ENCODE measurements at places on chromosomes 16 and 17. TPM values are rescaled to one million over a fixed set of nuclear protein-coding genes. Genes with fewer than 3 reads are reported as not detected.

- H3K27ac ChIP-seq = no peak overlapping the region
- no peak for DNase-seq
- no peaks in the 10 kb centered on the region for H3K27me3 ChIP-seq
- no peak overlapping the region for H3K4me3 ChIP-seq
- H3K4me1 ChIP-seq = peaks cover 36% of the 10 kb centered on the region
Observed at GRCh38 chr17:80758481-80759376, 214.1 kb downstream of the RPTOR start.

- no peak overlapping the region for H3K4me3 ChIP-seq
- H3K36me3 ChIP-seq = no peaks in the 10 kb centered on the region
- no peak overlapping the region for H3K27ac ChIP-seq
- H3K27me3 ChIP-seq = no peaks in the 10 kb centered on the region
- DNase-seq = no peak
Observed at GRCh38 chr16:19105891-19106624, 7.7 kb upstream of the ITPRIPL2 start.

Gene DPEP3
- total RNA-seq = not detected

DNA sequence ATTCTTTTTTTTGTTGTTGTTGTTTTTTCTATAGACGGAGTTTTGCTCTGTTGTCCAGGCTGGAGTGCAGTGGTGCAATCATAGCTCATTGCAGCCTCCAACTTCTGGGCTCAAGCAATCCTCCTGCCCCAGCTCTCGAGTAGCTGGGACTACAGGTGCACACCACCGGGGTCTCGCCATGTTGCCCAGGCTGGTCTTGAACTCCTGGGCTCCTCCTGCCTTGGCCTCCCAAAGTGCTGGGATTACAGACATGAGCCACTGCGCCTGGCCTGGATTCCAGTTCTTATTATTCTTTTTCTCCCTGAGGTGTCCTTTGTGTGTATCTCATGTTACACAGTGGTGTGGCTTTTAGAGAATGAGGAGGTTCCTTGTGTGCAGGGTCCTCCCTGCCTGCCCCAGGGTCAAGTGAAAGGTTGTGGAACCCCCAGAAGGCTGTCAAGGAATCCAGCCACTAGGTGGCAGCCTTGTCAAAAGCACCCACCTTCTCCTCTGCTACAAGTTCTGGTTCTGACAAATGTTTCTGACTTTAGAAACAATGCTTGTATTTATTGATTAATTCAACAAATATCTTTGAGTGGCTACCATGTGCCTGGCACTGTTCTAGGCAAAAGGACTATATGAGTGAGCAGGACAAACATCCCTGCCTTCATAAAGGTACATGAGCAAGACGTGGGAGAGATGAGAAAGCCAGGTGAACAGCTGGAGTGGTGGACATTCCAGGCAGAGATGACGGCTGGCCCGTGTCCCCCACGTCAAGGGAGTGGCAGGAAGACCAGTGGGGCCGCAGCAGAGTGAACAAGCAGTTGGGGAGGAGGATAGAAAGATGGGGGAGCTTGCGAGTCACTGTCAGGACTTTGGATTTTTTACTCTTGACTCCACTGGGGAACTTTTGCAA, 112.4 kb downstream of the SPECC1 start:
- H3K27me3 ChIP-seq = peaks cover 46% of the 10 kb centered on the region
- no peak overlapping the region for H3K27ac ChIP-seq
- H3K4me1 ChIP-seq = peaks cover 2% of the 10 kb centered on the region
- H3K4me3 ChIP-seq = no peak overlapping the region
- no peaks in the 10 kb centered on the region for H3K36me3 ChIP-seq

Gene USP43
- total RNA-seq = 3.8 TPM

DNA sequence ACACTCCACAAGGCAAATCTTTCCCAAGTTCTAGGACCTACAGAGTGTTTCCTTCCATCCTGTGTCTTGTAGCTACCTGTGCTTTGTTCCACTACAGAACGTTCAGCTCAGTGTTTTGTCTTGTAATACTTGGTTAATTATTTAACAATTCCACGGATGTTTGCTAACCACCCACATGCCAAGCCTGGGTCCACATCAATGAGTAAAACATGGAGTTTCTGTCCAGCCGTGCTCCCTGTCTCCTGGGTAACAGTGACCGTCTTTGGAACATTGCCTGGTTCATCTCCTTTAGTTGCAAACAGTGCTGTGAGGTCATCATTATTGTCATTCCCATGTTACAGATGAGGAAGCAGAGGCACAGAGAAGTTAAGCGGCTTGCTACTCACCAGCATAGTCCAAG, 41.3 kb downstream of the IRF8 start:
- no peaks in the 10 kb centered on the region for H3K4me1 ChIP-seq
- H3K4me3 ChIP-seq = no peak overlapping the region
- no peak for DNase-seq

Gene CD7
- total RNA-seq = 1.0 TPM

Gene CES4A
- 3.8 TPM for total RNA-seq

- no peak for DNase-seq
- no peaks in the 10 kb centered on the region for H3K36me3 ChIP-seq
- H3K27me3 ChIP-seq = no peaks in the 10 kb centered on the region
- peaks cover 3% of the 10 kb centered on the region for H3K4me1 ChIP-seq
Observed at GRCh38 chr16:17345043-17345442, 125.7 kb downstream of the XYLT1 start.

DNA sequence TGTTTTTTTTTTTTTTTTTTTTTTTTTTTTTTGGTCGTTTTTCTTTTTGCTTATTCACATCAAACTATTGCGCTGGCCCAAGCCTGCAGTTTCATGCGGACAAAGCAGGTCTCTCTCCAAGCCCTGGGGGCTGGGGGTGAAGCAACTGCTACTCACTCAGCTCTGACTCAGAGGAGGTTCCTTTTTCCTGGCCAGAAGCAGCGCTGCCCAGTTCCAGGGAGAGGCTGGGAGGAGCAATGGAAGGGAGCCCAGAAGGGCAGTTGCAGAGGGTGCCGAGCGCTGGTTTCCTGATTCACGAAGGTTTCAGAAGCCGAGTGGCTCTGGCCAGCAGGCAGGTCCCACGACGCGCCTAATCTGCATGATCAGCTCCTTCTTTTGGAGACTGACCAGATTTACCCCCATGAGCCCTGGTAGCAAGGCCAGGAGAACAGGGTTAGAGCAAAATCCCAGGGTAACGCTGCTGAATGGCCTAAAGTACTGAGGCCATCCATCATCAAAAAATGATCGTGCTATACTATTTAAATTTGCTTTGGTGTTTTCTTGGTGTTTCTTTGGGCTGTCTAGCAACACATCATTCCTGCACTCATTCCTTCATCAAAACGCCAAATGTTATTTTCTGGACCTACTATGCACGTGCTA, 144.7 kb upstream of the SOX9 start:
- H3K4me3 ChIP-seq = no peak overlapping the region
- H3K27ac ChIP-seq = peak overlapping the region; percentile 77
- H3K36me3 ChIP-seq = no peaks in the 10 kb centered on the region
- peak; percentile 89 for DNase-seq
- H3K27me3 ChIP-seq = no peaks in the 10 kb centered on the region

DNA sequence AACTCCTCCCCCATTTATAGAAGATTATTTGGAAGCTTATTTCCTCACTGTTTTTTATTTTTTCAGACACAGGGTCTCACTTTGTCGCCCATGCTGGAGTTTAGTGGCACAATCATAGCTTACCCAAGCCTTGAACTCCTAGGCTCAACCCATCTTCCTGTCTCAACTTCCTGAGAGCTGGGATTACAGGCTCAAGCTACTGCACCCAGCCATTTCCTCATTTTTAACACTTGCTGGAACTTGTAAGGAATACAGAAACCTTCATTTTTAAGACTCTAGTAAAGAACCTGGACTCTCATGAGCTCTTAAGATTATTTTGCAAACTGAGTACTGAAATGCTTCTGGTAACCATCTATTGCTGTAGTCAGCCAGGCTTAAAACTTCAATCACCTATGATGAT, 29.9 kb downstream of the KANSL1 start:
- peaks cover 82% of the 10 kb centered on the region for H3K4me1 ChIP-seq
- H3K36me3 ChIP-seq = peaks cover 18% of the 10 kb centered on the region
- DNase-seq = no peak
- no peaks in the 10 kb centered on the region for H3K27me3 ChIP-seq
- H3K4me3 ChIP-seq = no peak overlapping the region

- H3K36me3 ChIP-seq = peaks cover 10% of the 10 kb centered on the region
- no peaks in the 10 kb centered on the region for H3K27me3 ChIP-seq
- H3K4me1 ChIP-seq = peaks cover 13% of the 10 kb centered on the region
Observed at GRCh38 chr17:57315061-57316015, 59.0 kb downstream of the MSI2 start.

GRCh38 chr16:85089525-85089924, 22.7 kb downstream of the CIBAR2 start:
- H3K36me3 ChIP-seq = peaks cover 3% of the 10 kb centered on the region
- H3K27me3 ChIP-seq = peaks cover 11% of the 10 kb centered on the region
- H3K4me1 ChIP-seq = peaks cover 7% of the 10 kb centered on the region
- no peak for DNase-seq

GRCh38 chr16:51143196-51143977, 7.7 kb downstream of the SALL1 start:
- no peak for DNase-seq
- H3K36me3 ChIP-seq = no peaks in the 10 kb centered on the region
- no peak overlapping the region for H3K27ac ChIP-seq
- H3K4me3 ChIP-seq = no peak overlapping the region

DNA sequence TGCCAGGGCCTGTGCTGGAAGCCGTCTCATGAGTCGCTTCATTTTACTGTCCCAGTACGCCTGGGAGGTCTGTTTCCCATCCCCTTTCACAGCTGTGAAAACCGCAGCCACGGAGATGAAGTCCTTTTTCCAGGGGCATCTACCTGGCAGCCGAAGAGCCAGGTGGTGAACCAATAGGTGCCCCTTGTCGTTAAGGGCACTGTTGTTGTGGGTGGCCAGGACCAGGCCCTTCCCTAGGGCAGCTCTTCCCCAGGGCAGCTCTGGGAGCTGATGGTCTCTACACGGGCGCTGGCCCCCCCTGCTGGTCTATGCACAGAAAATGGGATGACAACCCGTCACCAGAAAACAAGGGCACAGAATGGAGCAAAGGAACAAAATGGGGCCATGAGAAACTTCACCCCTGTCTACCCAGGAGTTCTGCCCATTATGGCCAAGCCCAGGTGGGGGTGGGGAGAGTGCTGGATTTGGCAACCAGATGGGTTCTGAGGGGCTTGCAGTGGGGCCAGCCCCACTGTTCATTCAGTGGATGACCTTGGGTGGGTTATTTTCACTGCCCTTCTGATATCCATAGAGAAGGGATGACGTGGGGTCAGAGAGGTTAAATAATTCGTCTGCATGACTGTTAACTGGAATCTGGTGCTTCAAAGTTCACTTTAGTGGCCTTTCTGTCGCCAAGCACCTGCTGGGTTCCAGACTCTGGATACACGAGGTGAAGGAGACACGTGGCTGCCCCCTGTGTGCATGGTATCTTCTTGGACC, 11.5 kb downstream of the RMI2 start:
- H3K4me1 ChIP-seq = peaks cover 62% of the 10 kb centered on the region
- no peaks in the 10 kb centered on the region for H3K27me3 ChIP-seq
- H3K36me3 ChIP-seq = no peaks in the 10 kb centered on the region
- DNase-seq = no peak
- H3K4me3 ChIP-seq = no peak overlapping the region

- no peak for DNase-seq
- H3K36me3 ChIP-seq = no peaks in the 10 kb centered on the region
- no peaks in the 10 kb centered on the region for H3K27me3 ChIP-seq
- peak overlapping the region; percentile 83 for H3K27ac ChIP-seq
- H3K4me1 ChIP-seq = peaks cover 50% of the 10 kb centered on the region
- H3K4me3 ChIP-seq = no peak overlapping the region
Observed at GRCh38 chr16:80023865-80024264, 423.3 kb upstream of the MAF start.

- DNase-seq = no peak
- H3K27me3 ChIP-seq = no peaks in the 10 kb centered on the region
- H3K36me3 ChIP-seq = peaks cover 40% of the 10 kb centered on the region
- H3K4me1 ChIP-seq = peaks cover 2% of the 10 kb centered on the region
Observed at GRCh38 chr16:48279199-48279598, 31.9 kb upstream of the ABCC11 start.

- peak overlapping the region; percentile 94 for H3K27ac ChIP-seq
- peak overlapping the region; percentile 94 for H3K4me3 ChIP-seq
- H3K36me3 ChIP-seq = peaks cover 4% of the 10 kb centered on the region
- DNase-seq = no peak
- H3K27me3 ChIP-seq = no peaks in the 10 kb centered on the region
Observed at GRCh38 chr16:67718668-67719047, 458 bp downstream of the GFOD2 start.

Gene TP53TG3F
- not detected for total RNA-seq

DNA sequence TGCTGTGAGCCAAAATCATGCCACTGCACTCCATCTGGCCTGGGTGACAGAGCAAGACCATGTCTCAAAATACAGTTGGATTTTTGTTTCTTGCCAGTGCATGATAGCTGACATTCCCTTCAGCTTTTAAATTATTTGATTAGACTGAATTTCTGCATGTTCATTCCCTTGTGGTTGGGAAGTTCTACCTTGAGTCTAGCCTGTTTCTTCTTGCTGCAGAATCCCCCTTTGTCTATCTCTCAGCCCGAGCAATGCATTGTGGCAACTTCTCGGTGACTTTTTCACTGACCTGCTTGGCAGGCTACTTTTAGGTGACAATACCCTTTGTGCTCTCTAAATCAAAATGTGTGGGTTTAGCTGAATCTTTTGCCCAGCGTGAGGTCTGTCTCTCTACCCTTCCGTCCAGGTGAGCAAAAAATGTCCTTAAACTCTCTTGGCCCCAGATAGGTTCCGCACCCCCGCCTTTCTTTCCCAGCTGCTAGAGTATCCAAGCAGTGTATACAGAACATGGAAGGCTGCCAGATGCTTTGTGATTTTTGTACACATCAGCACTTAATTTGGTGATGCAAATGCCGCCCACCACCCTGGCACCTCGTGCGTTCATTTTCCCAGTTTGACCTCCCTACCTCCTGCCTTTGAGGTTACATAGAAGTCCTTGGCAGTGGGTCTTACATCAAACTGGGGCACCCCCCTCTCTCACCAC, 130.2 kb downstream of the ABCC6 start:
- DNase-seq = no peak
- H3K27me3 ChIP-seq = no peaks in the 10 kb centered on the region
- H3K36me3 ChIP-seq = peaks cover 62% of the 10 kb centered on the region
- peaks cover 31% of the 10 kb centered on the region for H3K4me1 ChIP-seq
- peak overlapping the region; percentile 13 for H3K27ac ChIP-seq
- H3K4me3 ChIP-seq = no peak overlapping the region

- H3K4me1 ChIP-seq = peaks cover 59% of the 10 kb centered on the region
- no peak overlapping the region for H3K4me3 ChIP-seq
- no peaks in the 10 kb centered on the region for H3K27me3 ChIP-seq
- peak overlapping the region; percentile 10 for H3K27ac ChIP-seq
- peaks cover 10% of the 10 kb centered on the region for H3K36me3 ChIP-seq
Observed at GRCh38 chr17:59629174-59629573, 9.5 kb downstream of the CLTC start.

- H3K36me3 ChIP-seq = no peaks in the 10 kb centered on the region
- H3K4me1 ChIP-seq = peaks cover 94% of the 10 kb centered on the region
- DNase-seq = peak; percentile 88
- H3K27me3 ChIP-seq = no peaks in the 10 kb centered on the region
- peak overlapping the region; percentile 2 for H3K4me3 ChIP-seq
- H3K27ac ChIP-seq = peak overlapping the region; percentile 78
Observed at GRCh38 chr16:11133344-11133943, 122.6 kb downstream of the SOCS1 start.

GRCh38 chr17:45221081-45222013, at the start of gene FMNL1:
FMNL1 (plus strand) TSS chr17:45221885; CDS start chr17:45222125, 240 bp downstream.
- H3K27ac ChIP-seq = no peak within 1 kb of the TSS
- no peak for DNase-seq
- peak within 1 kb of the TSS; percentile 61 for H3K4me3 ChIP-seq
- H3K27me3 ChIP-seq = peaks cover 3% of the 10 kb centered on the region

All from osteocyte (in vitro differentiated cells).